Adrenal gland (tissue), 19 donors: ENCODE measurements at places on chromosomes 7 and 10.

- DNase-seq, result no peak
Observed at GRCh38 chr7:52799817-52800216, 235.6 kb upstream of the POM121L12 start.

DNA sequence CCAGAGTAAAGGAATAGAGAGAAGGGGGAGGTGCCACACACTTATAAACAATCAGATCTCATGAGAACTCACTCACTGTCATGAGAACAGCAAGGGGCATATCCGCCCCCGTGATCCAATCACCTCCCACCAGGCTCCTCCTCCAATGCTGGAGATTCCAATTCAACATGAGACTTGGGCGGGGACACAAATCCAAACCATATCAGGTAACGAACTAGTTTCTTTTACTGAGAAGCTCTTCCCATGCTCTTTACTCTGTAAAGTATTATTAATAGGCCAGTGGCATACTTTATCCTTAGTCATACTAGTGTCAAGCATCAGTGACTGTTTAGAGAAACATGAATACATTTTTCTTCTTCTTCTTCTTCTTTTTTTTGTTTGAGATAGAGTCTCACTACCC lies 39.4 kb upstream of the ZNF488 start:
- DNase-seq, result no peak

DNA sequence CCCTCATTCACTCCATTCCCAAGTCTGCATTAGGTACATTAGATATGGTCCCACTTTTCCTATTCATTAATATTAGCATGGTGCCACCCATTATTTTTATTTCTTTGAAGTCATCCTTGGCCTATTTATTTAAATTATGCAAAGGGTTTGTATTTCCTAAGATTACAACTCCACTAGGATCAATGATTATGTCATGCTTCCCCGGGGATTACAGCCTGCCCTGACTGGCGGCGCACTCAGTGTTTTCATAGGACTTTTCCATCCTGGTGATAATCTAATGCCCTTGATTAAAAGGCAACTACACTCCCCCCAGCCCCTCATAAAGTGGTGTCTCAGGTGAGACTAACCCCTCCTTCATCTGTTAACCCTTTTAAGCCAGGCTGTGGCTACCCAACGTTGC lies 187.2 kb downstream of the POU6F2 start:
- DNase-seq, result no peak

DNA sequence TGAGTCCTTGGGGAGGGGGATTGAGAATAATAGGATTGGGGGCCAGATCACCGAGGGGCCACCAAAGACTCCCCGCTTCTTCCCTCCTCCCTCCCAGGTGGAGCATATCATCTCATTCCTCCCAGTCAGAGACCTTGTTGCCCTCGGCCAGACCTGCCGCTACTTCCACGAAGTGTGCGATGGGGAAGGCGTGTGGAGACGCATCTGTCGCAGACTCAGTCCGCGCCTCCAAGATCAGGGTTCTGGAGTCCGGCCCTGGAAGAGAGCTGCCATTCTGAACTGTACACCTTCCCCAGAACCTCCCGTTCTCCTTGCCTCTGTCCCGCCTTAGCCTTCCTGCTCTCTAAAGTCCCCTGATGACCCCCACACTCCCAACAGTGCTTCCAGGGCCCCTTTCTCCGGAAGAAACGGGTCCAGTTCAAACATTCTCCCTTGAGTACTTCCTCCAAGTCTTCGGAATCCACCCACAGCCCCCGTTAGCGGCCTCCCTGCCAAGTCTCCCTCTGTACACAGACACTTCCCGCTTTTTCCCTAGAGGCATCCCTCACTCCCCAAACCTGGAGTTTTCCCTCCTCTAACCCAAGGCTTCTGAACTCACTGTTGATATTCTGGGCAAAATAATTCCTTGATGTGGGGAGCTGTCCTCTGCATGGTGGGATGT lies 4.1 kb downstream of the FBXO24 start:
- DNase-seq, result no peak

DNA sequence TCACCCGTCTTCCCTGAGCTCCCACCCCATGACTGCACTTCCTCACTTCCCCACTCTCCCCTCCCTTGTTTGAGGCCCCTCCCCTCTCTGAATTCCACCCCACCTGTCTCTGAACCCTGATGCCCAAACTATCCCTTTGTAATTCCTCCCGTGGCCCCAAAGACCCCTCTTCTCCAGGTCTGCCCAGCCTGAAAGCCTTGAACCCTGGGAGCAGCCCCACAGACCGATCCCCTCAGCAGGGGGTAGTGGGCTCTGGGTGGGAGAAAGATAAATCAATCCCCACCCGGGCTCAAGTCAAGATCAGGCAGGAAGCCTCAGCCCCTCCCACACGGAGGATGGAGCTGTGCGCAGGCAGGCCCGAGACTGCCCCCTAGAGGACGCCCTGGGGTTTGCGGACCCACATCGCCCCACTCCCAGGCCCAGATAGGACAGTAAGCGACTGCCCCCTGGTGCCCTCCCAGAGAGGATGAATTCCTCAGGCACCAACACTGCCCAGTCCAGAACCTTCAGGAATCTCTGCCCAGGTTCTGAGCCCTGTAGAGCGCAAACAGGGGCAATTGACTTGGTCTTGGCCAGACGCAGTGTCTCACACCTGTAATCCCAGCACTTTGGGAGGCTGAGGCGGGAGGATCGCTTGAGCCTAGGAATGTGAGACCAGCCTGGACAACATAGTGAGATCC lies 11.7 kb downstream of the HSPB1 start:
- DNase-seq, result peak; percentile 98

- DNase-seq, result no peak
Observed at GRCh38 chr7:42627626-42628025, 284.2 kb downstream of the C7orf25 start.

- no peak for DNase-seq
Observed at GRCh38 chr7:105871142-105871541, 5.3 kb downstream of the ATXN7L1 start.

- DNase-seq, result no peak
Observed at GRCh38 chr10:18073314-18073713, 66.9 kb upstream of the CACNB2 start.

DNA sequence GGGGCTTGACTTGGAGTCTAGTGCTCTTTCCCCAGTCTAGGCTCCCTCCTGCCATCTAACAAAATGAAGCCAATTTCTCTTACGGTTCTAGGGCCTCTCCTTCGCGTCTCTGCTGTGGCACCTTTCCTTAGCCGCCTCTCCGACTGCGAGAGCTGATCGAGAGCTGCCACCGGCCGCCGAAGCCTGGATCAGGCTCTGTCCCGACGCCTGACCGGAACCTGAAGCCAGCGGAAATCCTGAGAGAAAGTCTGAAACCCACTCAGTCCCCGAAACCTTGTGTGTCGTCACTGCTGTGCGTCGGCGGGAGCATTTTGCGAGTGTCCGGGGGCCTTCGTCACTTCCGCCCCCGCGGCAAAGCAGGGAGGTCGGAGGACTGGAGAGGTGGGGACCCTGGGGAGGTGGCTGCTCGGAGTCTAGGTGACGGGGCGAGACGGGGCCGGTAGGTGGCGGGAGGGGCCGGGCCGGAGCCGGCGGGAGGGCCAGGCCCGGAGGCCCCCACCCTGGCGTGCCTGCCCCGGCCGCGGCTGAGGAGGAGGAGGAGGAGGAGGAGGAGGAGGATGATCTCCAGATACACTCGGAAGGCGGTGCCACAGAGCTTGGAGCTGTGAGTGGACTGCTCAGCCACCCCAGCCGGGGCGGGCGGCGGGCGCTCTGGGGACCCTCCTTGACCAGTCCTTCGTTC lies at the start of the genes ECD and FAM149B1:
Gene ECD (minus strand): TSS at position 226 of the 682 bp plus-strand sequence. CDS start 4,071 bp downstream, outside the sequence.
Gene FAM149B1 (plus strand): TSS at position 337 of the 682 bp plus-strand sequence. CDS start 221 bp downstream, at position 558.
- DNase-seq, result peak; percentile 94

DNA sequence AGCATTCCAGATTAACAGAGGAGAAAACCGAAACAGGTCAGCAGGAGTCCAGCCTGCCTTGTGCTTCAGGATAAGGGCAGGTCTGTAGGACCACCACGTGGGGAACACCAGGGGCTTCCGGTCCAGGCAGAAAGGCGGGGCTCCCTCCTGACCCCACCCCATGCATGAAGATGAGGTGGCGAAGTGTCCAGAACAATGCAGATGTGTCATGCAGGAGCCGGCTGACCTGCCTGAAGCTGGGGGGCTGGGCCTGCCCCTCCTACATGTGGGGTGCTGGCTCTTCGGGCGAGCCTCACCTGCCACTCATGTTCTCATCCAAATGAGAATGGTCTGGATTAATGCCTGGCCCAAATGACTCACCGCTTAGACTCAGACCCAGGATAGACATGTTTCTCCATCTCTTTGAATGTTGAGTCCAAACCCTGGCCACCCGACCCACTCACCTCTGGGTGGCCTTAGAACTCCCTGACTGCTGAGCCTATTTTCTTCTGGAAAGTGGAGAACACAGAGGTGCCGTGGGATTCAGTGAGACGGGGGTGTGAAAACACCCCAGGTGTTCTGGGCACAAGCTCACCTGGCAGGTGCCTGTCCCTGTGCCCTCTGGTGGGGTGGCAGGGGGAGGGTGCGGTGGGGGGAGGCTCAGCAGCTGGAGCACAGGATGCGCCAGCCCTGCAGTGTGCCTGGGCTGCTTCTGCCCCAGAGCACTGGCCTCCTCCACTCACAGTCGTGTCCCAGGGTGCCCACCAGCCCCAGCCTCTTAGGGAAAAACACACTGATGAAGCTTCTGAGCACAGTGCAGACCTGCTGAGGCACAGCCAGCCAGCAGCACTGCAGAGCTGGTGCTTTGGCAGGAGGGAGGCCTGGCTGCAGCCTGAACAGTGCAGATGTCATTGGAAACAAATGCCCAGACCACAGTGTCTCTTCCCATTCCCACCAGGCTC lies 55.2 kb upstream of the GDF10 start:
- DNase-seq, result no peak

DNA sequence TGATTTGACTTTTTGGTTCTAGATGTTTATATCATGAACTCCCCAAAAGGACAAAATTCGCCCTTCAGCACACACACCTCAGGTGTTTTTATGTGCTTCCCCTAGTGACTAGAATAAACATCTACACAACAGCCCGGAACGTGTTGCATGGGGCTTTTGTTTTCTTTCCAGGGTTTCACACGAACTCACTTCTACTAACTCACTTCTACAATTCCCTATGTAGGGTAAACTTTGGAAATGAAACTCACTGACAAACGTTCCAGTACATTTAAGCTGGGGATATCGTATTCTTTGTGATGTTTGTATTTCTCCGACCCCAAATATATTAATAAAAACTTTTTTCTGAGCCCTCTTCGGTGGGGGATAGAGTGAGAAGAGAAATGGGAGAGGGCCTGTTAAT lies 1.4 kb downstream of the TRA2A start:
- no peak for DNase-seq

- DNase-seq, result no peak
Observed at GRCh38 chr7:113198226-113198625, 79.9 kb upstream of the SMIM30 start.

DNA sequence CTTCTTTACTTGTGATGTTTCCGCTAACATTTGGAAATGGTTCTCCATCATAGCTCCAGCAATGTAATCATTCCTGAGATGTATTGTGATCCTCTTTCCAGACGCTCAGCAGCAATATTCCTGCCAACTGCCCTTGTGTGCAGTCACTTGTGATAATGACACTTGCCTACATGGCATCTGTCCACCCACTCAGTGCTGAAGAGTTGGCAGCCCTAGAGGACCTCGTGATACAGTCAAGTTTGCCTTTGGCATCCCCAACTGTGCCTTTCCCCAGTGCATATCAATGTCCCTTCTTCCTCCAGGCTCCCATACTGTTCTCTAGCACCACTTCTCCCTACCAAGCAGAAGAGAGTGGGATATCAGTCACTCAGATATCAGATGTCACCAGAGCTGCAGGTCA lies 64.9 kb downstream of the MYOF start:
- DNase-seq, result no peak

- no peak for DNase-seq
Observed at GRCh38 chr7:51253157-51253556, 63.5 kb downstream of the COBL start.

- no peak for DNase-seq
Observed at GRCh38 chr7:107506674-107507339, 37.0 kb downstream of the GPR22 start.

DNA sequence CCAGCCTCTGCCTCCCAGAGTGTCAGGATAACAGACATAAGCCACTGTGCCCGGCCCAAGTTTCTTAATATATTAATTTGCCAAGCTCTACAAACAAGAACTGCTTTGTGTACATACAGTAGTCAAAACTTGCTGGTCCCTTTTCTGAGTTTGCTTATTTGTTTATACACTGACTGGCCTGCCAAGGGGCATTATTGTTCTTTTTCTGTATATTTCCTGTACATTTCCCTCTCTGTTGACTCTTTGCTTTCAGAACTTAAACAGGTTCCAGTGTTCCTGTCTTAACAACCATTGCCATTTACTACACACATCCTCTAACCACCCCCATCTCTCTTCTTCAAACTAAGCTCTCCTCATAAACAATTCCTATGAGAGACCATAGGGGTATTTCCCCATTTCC lies 61.5 kb upstream of the RPA3 start:
- DNase-seq, result no peak

DNA sequence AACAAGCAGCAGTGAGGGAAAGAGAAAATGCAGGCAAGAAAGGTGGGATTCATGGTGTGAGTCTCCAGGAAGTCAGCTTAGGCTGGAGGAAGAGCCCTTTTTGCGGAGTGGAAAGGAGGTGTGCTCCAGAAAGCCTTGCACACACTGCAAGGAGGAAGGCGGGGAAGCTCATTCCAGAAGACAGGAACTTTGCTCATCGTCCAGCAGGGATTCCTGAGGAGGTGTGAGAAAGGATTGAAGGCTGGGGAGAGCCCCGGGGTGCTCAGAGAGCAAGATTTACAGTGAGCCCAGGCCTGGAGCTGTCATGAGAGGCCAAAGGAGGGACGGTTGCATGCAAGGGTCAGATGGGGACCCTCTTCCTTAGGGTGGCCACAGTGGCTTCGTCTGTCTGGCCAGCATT lies 17.6 kb downstream of the SLC29A3 start:
- no peak for DNase-seq

- no peak for DNase-seq
Observed at GRCh38 chr7:118492466-118492865, 268.0 kb downstream of the ANKRD7 start.

GRCh38 chr10:89092981-89093380 lies 102.4 kb downstream of the FAS start:
- DNase-seq, result no peak

- no peak for DNase-seq
Observed at GRCh38 chr10:1054684-1055083, 1.5 kb upstream of the WDR37 start.

DNA sequence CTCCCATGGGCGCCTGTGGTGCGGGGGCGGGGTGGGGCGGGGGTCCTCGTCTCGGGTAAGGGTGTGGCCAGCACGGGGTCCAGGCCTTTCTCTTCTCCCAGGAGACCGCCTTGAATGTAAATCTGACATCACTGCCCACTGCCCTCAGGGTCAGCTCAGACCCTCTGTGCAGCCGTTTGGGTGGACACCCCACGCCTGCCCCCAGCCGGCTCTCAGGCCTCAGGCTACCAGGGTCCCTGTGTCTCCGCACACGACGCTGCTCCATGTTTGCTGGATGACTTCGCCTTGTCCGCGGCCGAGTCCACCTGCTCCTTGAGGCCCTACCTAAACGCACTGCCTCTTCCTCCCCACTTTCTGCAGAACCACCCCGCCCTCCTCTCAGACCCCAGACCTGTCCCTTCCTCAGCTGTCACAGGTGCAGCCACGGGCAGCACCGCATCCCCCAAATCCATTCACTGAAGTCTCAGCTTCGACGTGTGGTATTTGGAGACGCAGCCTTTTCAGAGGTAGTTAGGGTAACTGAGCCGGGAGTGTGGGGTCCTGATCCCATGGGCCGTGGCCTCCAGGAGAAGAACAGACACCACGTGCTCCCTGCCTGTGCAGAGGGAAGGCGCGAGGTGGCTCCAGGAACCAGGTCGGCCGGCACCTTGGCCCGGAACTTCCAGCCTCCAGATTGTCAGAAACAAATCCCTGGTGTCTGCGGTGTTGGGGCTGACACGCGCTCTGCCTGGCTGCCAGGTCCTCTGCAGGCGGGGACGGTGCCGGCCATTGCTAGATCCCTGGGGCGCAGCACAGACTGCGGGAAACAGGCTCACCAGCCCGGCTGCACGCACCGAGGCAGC lies 97.4 kb upstream of the DIP2C start:
- peak; percentile 12 for DNase-seq
